ENCODE measurements at places on chromosomes 5 and 9. TPM values are rescaled to one million over a fixed set of nuclear protein-coding genes. Genes with fewer than 3 reads are reported as not detected.

Gene COMMD10
- 30.4 TPM for total RNA-seq

- no peak for DNase-seq
Observed at GRCh38 chr9:71115448-71115975, 5.9 kb downstream of the TRPM3 start.

Gene SLC25A2
- total RNA-seq: 0.59 TPM

GRCh38 chr5:68732251-68732650 lies 361.6 kb upstream of the SLC30A5 start:
- no peak for DNase-seq
